Progenitor cell of endocrine pancreas (in vitro differentiated cells): ENCODE measurements at places on chromosomes 3 and 15.
A peak's percentile ranks its signal among the peaks of the same experiment; 100 is the strongest.

- DNase-seq, result no peak
Observed at GRCh38 chr3:55974421-55975165, 487.5 kb upstream of the WNT5A start.

DNA sequence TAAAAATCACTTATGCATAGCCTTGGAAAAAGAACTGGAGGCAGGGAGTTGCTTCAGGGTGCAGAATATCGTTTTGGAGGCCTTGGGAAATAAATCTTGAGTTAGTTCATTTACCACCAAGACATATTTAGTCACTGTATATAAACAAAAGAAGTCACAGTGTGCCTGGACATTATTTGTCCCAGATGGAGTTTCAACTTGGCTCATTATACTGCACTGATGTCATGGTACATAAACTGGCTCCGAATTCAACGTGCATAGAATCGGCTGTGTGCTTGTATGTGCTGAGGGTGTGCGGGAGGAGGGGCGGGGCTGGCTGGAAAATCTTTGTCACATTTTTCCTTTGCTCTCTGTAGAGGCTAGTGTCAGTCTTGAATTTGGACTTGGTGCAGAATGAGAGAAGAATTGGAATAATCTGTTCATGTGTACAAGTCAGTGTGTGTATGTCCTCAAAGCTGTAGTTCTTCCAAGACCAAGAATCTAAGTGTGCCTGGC lies 86.6 kb downstream of the FNDC3B start:
- no peak for DNase-seq

DNA sequence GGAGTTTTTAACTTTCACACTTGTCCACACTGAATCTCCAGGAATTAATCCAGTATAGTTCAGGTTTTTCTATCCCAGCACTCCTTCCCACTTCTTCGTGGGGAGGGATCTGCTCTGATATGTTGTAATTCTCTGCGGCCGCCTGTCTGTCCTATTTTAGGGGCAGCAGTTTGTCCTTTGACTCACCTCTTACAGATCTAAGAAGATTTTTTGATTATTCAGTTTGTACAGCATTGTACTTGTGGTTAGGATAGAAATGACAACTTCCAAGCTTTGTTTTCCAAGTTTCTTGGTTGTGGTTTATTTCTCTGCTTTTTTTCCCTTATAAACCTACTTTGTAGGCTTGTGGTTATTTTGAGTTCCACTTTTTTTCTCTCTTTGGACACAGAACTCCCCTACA lies 601.7 kb downstream of the SI start:
- DNase-seq, result no peak

DNA sequence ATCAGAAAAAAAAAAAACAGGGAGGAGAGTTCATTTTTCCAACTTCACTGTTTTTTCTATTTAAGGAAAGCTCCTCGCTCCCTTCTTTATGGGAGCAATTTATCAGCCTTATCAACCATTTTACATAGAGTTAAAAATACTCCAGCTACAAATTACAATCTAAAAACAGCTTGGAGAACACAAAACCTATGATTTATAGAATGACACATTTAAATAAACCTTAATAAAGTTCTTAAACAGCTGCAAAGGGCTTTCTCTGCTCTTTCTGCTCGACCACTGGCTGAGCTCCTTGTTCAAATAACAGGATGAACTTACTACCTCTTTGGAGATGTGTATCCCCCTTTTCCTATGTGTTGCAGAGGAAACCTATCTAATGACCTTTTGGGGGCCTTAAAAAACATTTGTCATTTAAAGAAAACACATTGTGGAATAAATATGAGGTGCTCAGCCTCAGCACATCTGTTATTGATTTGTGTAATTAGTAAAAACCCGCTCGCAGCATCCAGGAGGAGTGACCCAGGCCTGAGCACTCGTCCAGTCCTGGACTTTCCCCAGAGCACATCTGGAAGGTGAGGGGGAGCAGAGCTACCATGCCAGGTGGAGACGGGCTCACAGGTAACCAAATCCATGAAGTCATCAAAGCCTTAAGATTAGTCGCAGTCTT lies 231.2 kb downstream of the ATP8B4 start:
- DNase-seq, result no peak

GRCh38 chr3:15601399-15602145 lies at the start of the genes BTD and HACL1:
TSS of gene BTD (plus strand) at chr3:15601745. CDS start at chr3:15635440, 33,695 bp downstream.
TSS of gene HACL1 (minus strand) at chr3:15601569. CDS start at chr3:15601463, 106 bp downstream.
- DNase-seq, result peak; percentile 96

DNA sequence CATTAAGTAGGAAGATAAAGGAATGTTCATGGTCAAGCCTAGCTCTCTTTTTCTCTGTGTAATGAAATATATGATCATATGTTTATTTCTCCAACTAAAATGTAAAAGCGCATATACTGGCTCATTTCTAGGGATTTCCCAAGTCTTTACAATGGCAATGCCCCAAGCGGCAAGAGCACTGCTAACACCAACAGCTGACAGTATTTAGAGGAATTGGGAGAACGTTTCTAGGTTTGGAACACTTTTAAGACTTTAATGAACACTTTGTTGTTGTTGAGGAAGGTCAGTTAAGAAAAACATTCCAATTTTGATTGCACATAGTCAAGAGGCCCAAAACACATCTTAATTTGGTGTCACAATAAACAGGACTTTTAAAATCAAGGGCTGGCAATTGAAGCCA lies 132.7 kb downstream of the ATP8B4 start:
- DNase-seq, result no peak

GRCh38 chr15:65583701-65584100 lies 27.2 kb downstream of the INTS14 start:
- no peak for DNase-seq

DNA sequence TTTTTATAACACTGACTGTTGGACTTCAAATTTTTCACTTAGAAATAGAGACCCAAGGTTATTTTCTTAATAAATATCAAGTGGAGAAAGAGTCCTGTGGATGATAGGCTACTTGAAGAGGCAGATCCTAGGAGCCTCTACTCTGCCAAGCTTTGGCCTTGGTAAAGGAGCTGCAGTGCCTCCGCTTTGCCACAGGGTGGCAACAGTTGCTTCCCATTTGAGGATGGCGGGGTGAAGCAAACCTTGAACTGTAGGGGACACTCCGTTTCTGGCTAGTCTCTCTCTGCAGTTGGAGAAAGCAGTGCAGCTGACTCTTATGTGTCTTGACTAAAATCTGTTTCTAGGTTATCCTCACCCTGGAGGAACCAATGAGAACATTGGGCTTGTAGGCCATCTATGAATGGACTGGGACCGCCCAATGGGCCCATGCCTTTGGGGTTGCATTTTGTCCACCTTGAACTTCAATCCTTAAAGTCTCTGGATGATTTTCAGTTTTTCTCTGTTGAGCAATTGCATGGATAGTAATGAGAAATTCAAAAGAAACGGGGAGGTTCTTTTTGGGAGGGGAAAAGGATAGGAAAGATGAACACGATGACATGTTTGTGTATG lies 9.8 kb downstream of the SCG5 start:
- DNase-seq, result no peak
